Hair follicle dermal papilla cell (primary cell): ENCODE measurements at places on chromosomes 6 and 20. TPM values are rescaled to one million over a fixed set of nuclear protein-coding genes. Genes with fewer than 3 reads are reported as not detected.

The TMEM63B gene
- total RNA-seq, result 41.4 and 42.0 TPM in 2 replicates

The TMEM74B gene
- total RNA-seq, result not detected in 2 replicates

The FAM209B gene
- total RNA-seq, result 0.36 TPM in 1 of 2 replicates, not detected in the other

The SLC35D3 gene
- total RNA-seq, result not detected in 2 replicates

The PTGIS gene
- total RNA-seq, result 6.3 and 15.2 TPM in 2 replicates

The WFDC12 gene
- total RNA-seq, result not detected in 2 replicates

The ADTRP gene
- 0.36 and 0.81 TPM in 2 replicates for total RNA-seq

The PHACTR3 gene
- 5.2 and 9.4 TPM in 2 replicates for total RNA-seq

The DDRGK1 gene
- total RNA-seq, result 17.4 and 17.7 TPM in 2 replicates

The ULBP2 gene
- 2.1 and 3.1 TPM in 2 replicates for total RNA-seq

The UBE3D gene
- 12.8 and 13.0 TPM in 2 replicates for total RNA-seq

The TAAR1 gene
- total RNA-seq, result 0.16 TPM in 1 of 2 replicates, not detected in the other

The RAET1E gene
- total RNA-seq, result 0.49 TPM in 1 of 2 replicates, not detected in the other

The HNF4A gene
- total RNA-seq, result not detected in 2 replicates

The KIAA0408 gene
- 1.1 TPM in 2 replicates for total RNA-seq

The CCN6 gene
- total RNA-seq, result not detected in 2 replicates

The TNNC2 gene
- total RNA-seq, result not detected in 2 replicates

The RCAN2 gene
- total RNA-seq, result 22.7 and 37.2 TPM in 2 replicates

The ZNF343 gene
- total RNA-seq, result 13.0 and 16.2 TPM in 2 replicates

The METTL24 gene
- 0.36 and 1.5 TPM in 2 replicates for total RNA-seq
